Pancreas (tissue), 10 donors: ENCODE measurements at places on chromosomes 5 and 9.

GRCh38 chr9:18074041-18074440 is 399.9 kb upstream of the ADAMTSL1 start:
- H3K27me3 ChIP-seq: no peaks in the 10 kb centered on the region
- H3K4me1 ChIP-seq: no peaks in the 10 kb centered on the region
- H3K36me3 ChIP-seq: no peaks in the 10 kb centered on the region
- DNase-seq: no peak
- no peak overlapping the region for H3K27ac ChIP-seq

DNA sequence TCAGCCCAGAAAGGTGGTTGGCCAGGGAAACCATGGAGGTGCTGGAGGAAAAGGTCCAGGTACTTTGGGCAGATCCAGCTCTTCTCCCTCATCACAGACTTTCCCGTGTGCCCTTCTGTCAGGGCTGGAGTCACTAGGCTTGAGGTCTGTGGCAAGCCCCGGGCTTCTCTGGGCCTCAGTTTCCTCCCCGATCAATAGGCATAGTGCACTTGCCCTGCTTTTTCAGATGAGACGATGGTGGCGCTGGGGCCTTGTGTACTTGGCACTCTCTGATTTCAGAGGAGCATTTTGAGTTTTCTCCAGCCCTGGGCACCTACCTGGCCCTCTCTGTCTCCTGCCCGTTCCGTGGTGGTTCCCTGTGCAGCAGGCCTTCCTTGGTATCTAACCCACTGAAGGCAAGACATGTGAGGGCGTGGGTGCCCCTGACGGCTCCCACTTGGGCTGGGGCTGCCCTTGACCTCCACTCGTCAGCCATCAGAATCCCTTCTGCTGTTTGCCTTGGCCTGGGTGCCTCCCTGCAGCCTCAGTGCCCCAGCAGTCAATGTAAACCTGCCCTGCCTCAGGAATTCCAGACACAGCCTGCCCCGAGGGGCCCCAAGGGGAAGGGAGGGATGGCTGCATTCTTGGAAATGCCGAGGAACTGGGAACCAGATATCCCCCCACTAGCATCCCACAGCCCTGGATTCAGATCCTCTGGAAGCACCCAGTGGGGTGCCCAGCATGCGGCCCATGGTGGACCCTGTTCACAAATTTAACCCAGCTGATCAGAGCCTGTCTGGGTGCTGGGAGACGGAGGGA is 66.3 kb upstream of the COL5A1 start:
- H3K36me3 ChIP-seq: no peaks in the 10 kb centered on the region
- no peak overlapping the region for H3K27ac ChIP-seq

DNA sequence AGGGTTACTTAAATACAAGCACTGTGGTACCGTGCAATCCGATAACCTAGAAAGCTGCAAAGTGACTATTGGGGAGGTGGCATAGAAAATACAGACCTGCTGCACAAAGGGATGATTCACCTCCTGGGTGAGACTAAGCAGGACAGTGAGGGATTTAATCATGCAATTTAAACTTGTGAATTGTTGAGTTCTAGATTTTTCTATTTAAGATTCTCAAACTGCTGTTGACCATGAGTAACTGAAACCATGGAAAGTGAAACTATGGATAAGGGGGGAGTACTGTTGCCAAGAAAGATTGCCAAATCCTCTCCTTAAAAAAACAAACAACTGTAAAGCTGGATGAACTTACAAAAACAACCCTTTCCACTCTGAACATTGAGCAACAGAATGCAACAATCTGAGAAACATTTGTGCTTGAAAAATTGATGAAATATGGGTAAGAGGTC is 61.5 kb upstream of the NUDT12 start:
- H3K27ac ChIP-seq: no peak overlapping the region
- H3K27me3 ChIP-seq: no peaks in the 10 kb centered on the region
- no peaks in the 10 kb centered on the region for H3K36me3 ChIP-seq
- H3K4me1 ChIP-seq: no peaks in the 10 kb centered on the region

DNA sequence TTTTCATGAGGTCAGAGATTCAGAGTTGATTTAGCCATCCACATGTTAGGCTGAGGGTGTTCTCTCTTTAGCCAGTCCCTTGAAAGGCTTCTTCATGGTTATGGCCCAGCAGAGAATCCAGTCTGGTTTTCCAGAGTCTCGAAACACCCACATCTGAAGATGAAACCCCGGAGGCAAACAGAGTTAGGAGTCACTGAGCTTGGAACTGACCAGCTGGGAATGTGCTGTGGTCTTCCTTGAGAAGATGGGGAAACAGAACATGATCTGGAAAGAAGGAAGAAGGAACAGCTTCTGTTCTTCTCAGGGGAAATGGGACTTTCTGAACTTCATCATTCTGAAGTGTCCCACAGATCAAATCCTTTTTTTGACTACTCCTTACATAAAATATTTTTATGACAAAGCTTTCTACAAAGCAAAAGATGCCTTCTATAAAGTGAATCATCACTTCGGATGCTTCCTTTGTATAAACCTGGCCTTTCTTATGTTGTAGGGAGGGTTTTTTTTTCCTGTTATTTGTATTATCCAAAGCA is 45.4 kb downstream of the ZNF618 start:
- H3K4me1 ChIP-seq: no peaks in the 10 kb centered on the region
- H3K36me3 ChIP-seq: no peaks in the 10 kb centered on the region
- H3K27me3 ChIP-seq: no peaks in the 10 kb centered on the region

DNA sequence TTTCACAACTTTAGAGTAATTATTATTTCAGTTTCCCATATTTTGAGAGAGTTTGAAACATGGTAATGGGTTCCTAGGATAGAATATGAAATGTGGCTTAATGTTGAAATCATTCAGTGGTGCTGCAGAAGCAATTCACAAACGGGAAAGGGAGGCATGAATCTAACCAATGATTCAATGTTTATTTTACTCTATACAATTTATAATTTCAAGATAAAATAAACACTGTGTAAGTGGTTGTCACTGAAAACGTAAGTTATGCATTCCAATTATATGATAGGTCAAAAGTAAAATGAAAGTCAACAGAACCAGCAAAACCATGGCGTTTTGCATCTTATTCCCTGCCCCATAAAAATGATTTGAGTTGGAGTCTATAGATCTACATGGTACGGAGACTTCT is 1207.1 kb upstream of the CDH18 start:
- no peak overlapping the region for H3K27ac ChIP-seq
- no peaks in the 10 kb centered on the region for H3K36me3 ChIP-seq
- no peaks in the 10 kb centered on the region for H3K27me3 ChIP-seq
- no peak for DNase-seq

GRCh38 chr9:81539317-81539716 is 150.0 kb downstream of the TLE1 start:
- DNase-seq: no peak
- H3K4me3 ChIP-seq: no peak overlapping the region
- no peaks in the 10 kb centered on the region for H3K36me3 ChIP-seq
- no peak overlapping the region for H3K27ac ChIP-seq
- H3K27me3 ChIP-seq: no peaks in the 10 kb centered on the region

GRCh38 chr9:135147938-135148337 is 60.5 kb downstream of the OLFM1 start:
- no peaks in the 10 kb centered on the region for H3K4me1 ChIP-seq
- no peaks in the 10 kb centered on the region for H3K36me3 ChIP-seq
- no peak overlapping the region for H3K27ac ChIP-seq
- no peaks in the 10 kb centered on the region for H3K27me3 ChIP-seq
- no peak overlapping the region for H3K4me3 ChIP-seq

DNA sequence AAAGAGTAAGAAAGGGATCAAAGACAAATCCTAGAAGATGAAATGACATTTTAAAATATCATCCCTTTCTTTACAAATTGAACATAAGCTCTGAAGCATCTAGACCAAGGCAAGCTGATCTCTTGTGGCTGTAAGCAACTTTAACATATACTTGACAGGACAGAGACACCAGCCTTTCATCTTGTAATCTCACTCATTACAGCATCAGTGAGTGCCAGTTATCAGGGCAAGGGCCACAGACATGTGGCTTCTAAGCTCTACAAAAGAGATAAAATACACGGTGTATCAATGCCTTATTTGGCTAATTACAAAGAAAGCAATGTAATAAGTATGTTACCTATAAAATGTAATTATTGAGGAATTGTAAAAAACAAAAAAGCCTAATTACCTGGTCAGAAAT is 95.0 kb downstream of the DROSHA start:
- no peaks in the 10 kb centered on the region for H3K36me3 ChIP-seq
- no peak overlapping the region for H3K27ac ChIP-seq
- DNase-seq: no peak
